GM12878 (cell line): ENCODE measurements at places on chromosomes 12 and 14. TPM values are rescaled to one million over a fixed set of nuclear protein-coding genes. Genes with fewer than 3 reads are reported as not detected.

- H3K27ac ChIP-seq = no peak overlapping the region
- no peak for DNase-seq
- no peaks in the 10 kb centered on the region for H3K4me1 ChIP-seq
Measured at GRCh38 chr12:129296671-129297070, 443.4 kb downstream of the GLT1D1 start.

Gene CLEC4C
- total RNA-seq = 3.7 and 3.8 TPM in 2 replicates

- no peaks in the 10 kb centered on the region for H3K4me1 ChIP-seq
- H3K4me3 ChIP-seq = no peak within 1 kb of the TSS
- H3K27ac ChIP-seq = no peak within 1 kb of the TSS
- no peaks in the 10 kb centered on the region for H3K36me3 ChIP-seq
Measured at GRCh38 chr12:95790033-95790916, at the start of gene NTN4. Gene NTN4, minus strand, starts transcription at chr12:95790764. Its CDS starts 455 bp downstream, at chr12:95790309.

- no peak overlapping the region for H3K4me3 ChIP-seq
- 0 out of 2 replicates have a peak overlapping the region, but pooled peaks have one; percentile 24 for H3K27ac ChIP-seq
Measured at GRCh38 chr14:71604231-71604630, 328.0 kb upstream of the RGS6 start.

Gene E2F7
- total RNA-seq = 26.1 and 29.7 TPM in 2 replicates

Gene MRPS35
- 43.1 and 45.7 TPM in 2 replicates for total RNA-seq

DNA sequence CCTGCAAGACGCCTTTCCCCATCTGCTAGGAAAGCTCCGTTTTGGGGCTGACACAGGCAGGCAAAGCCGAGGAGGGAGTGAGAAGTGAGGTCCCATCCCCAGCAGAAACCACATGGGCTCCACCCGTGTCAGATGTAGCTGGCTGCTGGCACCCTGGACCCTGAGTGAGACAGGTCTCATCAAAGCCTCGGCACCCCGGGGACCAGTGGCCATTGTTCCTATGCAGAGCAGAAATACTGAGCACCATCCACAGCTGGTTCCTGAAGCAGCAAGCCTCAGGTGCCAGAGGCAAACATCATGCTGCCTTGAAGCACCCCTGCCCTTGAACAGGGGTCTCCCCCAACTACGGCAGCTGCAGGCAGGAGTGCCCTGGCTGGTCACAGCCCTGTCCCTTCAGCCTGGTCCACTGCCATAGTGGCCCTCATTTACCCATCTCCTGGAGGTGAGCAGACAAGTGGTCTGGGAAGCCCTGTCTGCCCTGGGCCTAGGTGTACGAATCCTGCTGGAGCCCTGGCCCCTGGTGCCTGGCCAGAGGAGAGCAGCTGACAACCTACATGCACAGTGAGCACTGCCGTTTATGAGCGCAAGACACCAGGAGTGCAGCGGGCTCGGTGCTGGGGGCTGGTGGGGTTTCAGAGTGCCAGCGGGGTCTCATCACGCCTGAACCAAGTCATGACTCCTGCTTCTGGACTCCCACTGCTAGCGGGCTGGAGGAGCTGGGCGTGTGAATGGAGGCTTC is 289.8 kb upstream of the RTL1 start:
- no peaks in the 10 kb centered on the region for H3K4me1 ChIP-seq
- no peak overlapping the region for H3K4me3 ChIP-seq
- H3K27me3 ChIP-seq = no peaks in the 10 kb centered on the region
- no peak overlapping the region for H3K27ac ChIP-seq

Gene TSPAN19
- not detected in 2 replicates for total RNA-seq

Gene EXOC5
- 56.4 and 61.4 TPM in 2 replicates for total RNA-seq

Gene SYNDIG1L
- not detected in 2 replicates for total RNA-seq

GRCh38 chr12:58346032-58346632 is 404.8 kb downstream of the ATP23 start:
- no peaks in the 10 kb centered on the region for H3K36me3 ChIP-seq
- no peak for DNase-seq
- no peak overlapping the region for H3K4me3 ChIP-seq
- no peaks in the 10 kb centered on the region for H3K27me3 ChIP-seq
- no peaks in the 10 kb centered on the region for H3K4me1 ChIP-seq

- no peaks in the 10 kb centered on the region for H3K36me3 ChIP-seq
- no peaks in the 10 kb centered on the region for H3K27me3 ChIP-seq
- no peak overlapping the region for H3K4me3 ChIP-seq
- DNase-seq = no peak
Measured at GRCh38 chr12:118498171-118498570, 121.8 kb downstream of the SUDS3 start.

- peaks cover 25% of the 10 kb centered on the region for H3K4me1 ChIP-seq
- DNase-seq = peak; percentile 56
- H3K27ac ChIP-seq = peak overlapping the region; percentile 87
- H3K36me3 ChIP-seq = no peaks in the 10 kb centered on the region
- peak overlapping the region; percentile 93 for H3K4me3 ChIP-seq
Measured at GRCh38 chr12:53324113-53324778, 2.8 kb upstream of the AAAS start.

DNA sequence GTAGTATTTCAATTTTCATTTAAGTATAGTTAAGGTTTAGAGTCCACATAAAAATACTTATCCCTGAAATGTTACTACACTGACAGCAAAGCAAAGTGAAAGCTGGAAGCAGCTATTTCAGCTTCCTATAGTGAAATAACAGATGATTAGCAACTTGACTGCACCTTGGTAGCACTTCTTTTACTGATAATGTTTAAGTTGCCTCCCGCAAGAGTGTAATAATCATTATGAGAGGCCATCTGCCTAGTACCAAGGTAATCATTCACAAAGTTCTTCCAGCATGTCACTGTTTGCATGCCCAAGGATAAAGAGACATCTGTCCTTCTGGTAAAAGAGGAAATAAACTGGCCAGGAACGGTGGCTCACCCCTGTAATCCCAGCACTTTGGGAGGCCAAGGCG is 69.8 kb downstream of the LIN7A start:
- H3K27me3 ChIP-seq = no peaks in the 10 kb centered on the region
- no peaks in the 10 kb centered on the region for H3K4me1 ChIP-seq
- no peak overlapping the region for H3K4me3 ChIP-seq
- H3K27ac ChIP-seq = no peak overlapping the region

Gene FAR2
- 0.74 and 1.2 TPM in 2 replicates for total RNA-seq

GRCh38 chr12:88793096-88793495 is 212.8 kb upstream of the KITLG start:
- H3K27ac ChIP-seq = no peak overlapping the region
- no peak for DNase-seq
- no peaks in the 10 kb centered on the region for H3K27me3 ChIP-seq
- H3K4me1 ChIP-seq = no peaks in the 10 kb centered on the region

GRCh38 chr14:36256126-36256801 is 64.2 kb downstream of the MBIP start:
- H3K4me1 ChIP-seq = no peaks in the 10 kb centered on the region
- H3K4me3 ChIP-seq = no peak overlapping the region
- H3K27me3 ChIP-seq = no peaks in the 10 kb centered on the region
- no peak overlapping the region for H3K27ac ChIP-seq

Gene ZFP36L1
- 166 and 184 TPM in 2 replicates for total RNA-seq

DNA sequence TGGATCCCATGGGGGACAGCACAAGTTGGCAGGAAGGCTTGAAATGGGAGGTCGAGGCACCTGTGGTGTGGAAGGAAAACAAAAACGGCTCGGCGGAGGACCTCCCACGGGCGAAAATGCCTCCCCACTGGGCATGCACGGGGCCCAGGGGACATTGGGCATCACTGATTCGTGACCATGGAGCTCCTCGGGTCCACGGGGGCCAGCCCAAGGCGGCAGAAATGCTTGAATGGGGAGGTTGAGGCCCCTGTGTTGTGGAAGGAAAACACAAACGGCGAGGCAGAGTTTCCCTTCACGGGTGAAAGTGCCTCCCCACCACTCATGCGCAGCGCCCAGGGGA is 376.0 kb downstream of the ALG10 start:
- H3K27ac ChIP-seq = no peak overlapping the region
- DNase-seq = no peak
- no peaks in the 10 kb centered on the region for H3K36me3 ChIP-seq
- H3K27me3 ChIP-seq = no peaks in the 10 kb centered on the region

Gene KRT82
- total RNA-seq = not detected in 2 replicates

GRCh38 chr14:68786491-68787091 is 6.3 kb downstream of the ZFP36L1 start:
- H3K36me3 ChIP-seq = peaks cover 13% of the 10 kb centered on the region
- peak overlapping the region; percentile 52 for H3K27ac ChIP-seq
- H3K4me3 ChIP-seq = no peak overlapping the region
- H3K4me1 ChIP-seq = peaks cover 32% of the 10 kb centered on the region
- H3K27me3 ChIP-seq = no peaks in the 10 kb centered on the region

Gene ERP27
- 0.93 and 1.1 TPM in 2 replicates for total RNA-seq

- H3K27me3 ChIP-seq = no peaks in the 10 kb centered on the region
- no peak overlapping the region for H3K27ac ChIP-seq
- no peaks in the 10 kb centered on the region for H3K36me3 ChIP-seq
Measured at GRCh38 chr12:121388421-121388981, 11.4 kb upstream of the RNF34 start.

DNA sequence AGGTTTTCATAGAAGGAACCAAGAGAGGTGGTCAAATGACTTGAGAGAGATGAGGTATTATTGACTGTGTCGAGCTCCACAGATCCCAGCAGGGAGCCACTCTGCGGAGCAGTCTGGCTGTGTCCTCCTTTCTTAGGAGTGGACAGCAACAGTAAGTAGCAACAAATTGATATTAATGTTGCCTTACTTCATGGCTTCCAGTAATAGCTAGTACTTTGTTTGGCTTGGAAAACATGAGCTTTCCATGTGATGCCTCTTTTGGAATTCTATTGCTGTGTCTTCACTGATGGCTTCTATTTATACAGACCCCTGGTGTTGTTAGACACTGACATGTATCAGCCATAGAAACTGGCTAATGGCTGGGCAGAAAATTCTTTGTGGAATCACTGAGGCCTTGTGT is 531.2 kb upstream of the CCDC196 start:
- H3K27me3 ChIP-seq = no peaks in the 10 kb centered on the region
- no peak for DNase-seq
- no peaks in the 10 kb centered on the region for H3K36me3 ChIP-seq
- peaks cover 2% of the 10 kb centered on the region; the same call in 1 of the 2 replicates for H3K4me1 ChIP-seq

GRCh38 chr12:25794571-25794970 is 163.9 kb upstream of the RASSF8 start:
- no peaks in the 10 kb centered on the region for H3K27me3 ChIP-seq
- H3K4me3 ChIP-seq = no peak overlapping the region
- no peak for DNase-seq
- no peaks in the 10 kb centered on the region for H3K4me1 ChIP-seq

DNA sequence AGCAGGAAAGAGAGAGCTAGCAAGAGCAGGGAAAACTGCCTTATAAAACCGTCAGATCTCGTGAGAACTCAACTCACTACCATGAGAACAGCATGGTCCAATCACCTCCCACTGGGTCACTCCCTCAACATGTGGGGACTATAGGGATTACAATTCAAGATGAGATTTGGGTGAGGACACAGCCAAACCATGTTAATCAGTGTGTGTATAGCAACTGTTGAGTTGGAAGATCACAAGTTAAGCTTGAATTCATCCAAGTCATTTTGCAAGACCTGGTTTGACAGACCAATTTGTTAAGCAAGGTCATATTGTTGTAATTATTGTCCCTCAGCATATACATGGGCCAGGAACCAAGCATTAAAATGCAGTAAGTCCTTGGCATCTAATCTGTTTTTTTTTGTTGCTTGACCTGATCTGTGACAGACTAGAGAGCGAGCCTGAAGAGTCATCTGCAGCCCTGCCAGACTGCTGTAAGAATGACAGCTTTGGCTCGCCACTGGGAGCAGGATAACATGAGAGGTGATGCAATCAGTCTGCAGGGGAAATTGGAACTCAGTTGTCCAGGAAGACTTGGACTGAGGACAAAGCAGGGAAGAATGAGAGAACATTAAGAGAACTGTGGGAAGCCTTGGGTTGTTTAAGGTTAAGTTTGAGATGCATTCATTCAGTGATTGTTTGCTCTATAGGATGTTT is 297.6 kb upstream of the SEL1L start:
- no peaks in the 10 kb centered on the region for H3K36me3 ChIP-seq
- H3K27me3 ChIP-seq = no peaks in the 10 kb centered on the region
- H3K4me1 ChIP-seq = no peaks in the 10 kb centered on the region
- no peak overlapping the region for H3K4me3 ChIP-seq
- DNase-seq = no peak

Gene TAS2R50
- total RNA-seq = 0.74 and 1.6 TPM in 2 replicates

- no peak overlapping the region for H3K4me3 ChIP-seq
- peaks cover 4% of the 10 kb centered on the region; the same call in 1 of the 2 replicates for H3K36me3 ChIP-seq
- DNase-seq = no peak
- no peak overlapping the region for H3K27ac ChIP-seq
- no peaks in the 10 kb centered on the region for H3K27me3 ChIP-seq
Measured at GRCh38 chr12:94590428-94590827, 59.9 kb downstream of the TMCC3 start.

GRCh38 chr12:68468036-68468435 is 135.9 kb upstream of the MDM1 start:
- no peaks in the 10 kb centered on the region for H3K36me3 ChIP-seq
- H3K4me1 ChIP-seq = no peaks in the 10 kb centered on the region
- no peak overlapping the region for H3K27ac ChIP-seq
- DNase-seq = no peak

DNA sequence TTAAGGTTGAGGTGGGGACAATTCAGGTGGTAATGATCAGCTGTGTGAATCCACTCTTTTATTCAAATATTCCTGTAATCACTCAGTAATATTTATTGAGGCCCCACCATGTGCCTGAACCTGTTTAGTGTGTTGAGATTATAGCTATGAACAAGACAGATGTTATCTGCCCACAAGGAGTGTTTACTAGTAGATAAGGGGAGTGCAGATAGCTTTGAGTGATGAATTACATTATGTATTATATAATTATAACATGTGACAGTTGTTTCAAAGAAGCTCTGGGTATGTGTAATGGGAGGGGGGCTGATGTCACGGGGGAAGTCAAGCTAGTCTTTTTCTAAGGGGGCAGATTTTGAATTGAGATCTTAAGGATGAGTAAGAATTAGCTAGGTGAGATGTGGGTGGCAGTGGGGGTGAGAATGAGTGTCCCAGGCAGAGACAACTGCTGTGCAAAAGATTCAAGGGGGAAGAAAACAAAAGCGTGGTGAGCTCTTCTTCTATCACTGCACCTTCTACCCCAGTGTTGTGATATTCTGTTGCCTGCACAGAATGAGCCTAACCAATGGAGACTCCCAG is 21.3 kb upstream of the SRRM4 start:
- H3K4me3 ChIP-seq = no peak overlapping the region
- DNase-seq = no peak
- no peaks in the 10 kb centered on the region for H3K36me3 ChIP-seq
- no peaks in the 10 kb centered on the region for H3K27me3 ChIP-seq

Gene MIP
- 0.15 TPM in 1 of 2 replicates, not detected in the other for total RNA-seq

DNA sequence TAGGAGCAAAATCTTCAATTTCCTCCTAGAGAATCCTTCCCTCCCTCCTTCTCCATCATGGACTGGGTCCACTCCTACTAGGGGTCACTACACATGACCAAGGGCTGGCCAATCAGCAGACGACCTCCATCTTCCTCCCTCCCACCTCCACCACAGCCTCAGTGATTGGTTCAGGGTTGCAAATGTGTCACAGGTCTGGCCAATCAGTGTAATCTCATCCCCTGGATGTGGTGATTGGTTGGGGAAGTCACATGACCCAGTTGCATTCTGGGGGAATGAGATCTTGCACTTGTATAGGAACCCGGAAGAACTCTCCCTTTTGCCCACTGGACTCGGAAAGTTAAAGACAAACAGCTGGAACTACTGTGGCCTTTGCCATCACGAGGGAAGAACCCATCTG is 169.2 kb downstream of the PIWIL1 start:
- no peak for DNase-seq
- no peak overlapping the region for H3K4me3 ChIP-seq
- no peaks in the 10 kb centered on the region for H3K36me3 ChIP-seq
- H3K27me3 ChIP-seq = no peaks in the 10 kb centered on the region
